Neural crest cell (in vitro differentiated cells): ENCODE measurements at places on chromosomes 5 and 9. TPM values are rescaled to one million over a fixed set of nuclear protein-coding genes. Genes with fewer than 3 reads are reported as not detected.

The EIF4EBP3 gene
- total RNA-seq, result 8.4 and 10.3 TPM in 2 replicates

The CNOT8 gene
- total RNA-seq, result 51.9 and 53.1 TPM in 2 replicates

The PTPN3 gene
- 1.1 and 1.3 TPM in 2 replicates for total RNA-seq

The LRRC70 gene
- total RNA-seq, result 0.19 and 0.34 TPM in 2 replicates

The DBH gene
- 0.59 and 0.75 TPM in 2 replicates for total RNA-seq

The FOXD4L5 gene
- 0.34 and 0.37 TPM in 2 replicates for total RNA-seq

The CNTFR gene
- total RNA-seq, result 112 and 115 TPM in 2 replicates

The BHMT2 gene
- total RNA-seq, result not detected in 2 replicates

The LCN2 gene
- total RNA-seq, result not detected in 2 replicates

The NFIB gene
- total RNA-seq, result 2.9 and 3.7 TPM in 2 replicates

The TLR4 gene
- total RNA-seq, result 1.3 and 2.2 TPM in 2 replicates

The F2RL2 gene
- not detected in 2 replicates for total RNA-seq

- DNase-seq, result no peak
Observed at GRCh38 chr5:143691945-143692290, 120.0 kb upstream of the HMHB1 start.

- DNase-seq, result no peak
Observed at GRCh38 chr9:137488327-137488653, 29.2 kb upstream of the NSMF start.

DNA sequence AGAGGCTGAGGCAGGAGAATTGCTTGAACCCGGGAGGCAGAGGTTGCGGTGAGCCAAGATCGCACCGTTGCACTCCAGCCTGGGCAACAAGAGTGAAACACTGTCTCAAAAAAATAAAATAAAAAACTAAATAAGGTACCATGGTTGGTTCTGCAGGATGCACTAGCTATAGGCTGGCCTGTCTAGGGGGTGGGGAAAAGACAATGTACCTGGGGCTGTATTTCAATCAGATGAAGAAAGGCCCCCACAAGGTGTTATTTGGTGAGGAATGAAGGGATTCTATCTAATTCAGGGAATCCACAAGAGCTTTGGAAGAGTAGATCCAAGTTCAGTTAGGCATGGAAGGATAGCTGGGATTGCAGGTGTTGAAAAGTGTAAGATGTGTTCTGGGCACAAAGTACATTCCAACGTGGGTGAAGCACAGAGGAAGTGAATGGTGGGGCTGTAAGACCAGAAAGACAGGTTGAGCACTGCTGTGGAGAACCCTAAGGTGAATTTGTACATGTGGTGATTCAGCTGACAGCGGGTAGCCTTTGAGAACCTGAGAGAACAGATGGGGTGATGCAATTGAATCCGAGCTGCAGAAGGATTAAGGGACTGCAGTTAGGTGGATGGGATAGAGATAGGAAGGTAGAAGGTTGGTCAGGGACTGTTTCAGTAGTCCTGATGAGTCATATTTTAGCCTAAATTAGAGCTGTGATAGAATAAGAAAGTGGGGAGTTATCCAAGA, 71.8 kb downstream of the CAST start:
- DNase-seq, result no peak

DNA sequence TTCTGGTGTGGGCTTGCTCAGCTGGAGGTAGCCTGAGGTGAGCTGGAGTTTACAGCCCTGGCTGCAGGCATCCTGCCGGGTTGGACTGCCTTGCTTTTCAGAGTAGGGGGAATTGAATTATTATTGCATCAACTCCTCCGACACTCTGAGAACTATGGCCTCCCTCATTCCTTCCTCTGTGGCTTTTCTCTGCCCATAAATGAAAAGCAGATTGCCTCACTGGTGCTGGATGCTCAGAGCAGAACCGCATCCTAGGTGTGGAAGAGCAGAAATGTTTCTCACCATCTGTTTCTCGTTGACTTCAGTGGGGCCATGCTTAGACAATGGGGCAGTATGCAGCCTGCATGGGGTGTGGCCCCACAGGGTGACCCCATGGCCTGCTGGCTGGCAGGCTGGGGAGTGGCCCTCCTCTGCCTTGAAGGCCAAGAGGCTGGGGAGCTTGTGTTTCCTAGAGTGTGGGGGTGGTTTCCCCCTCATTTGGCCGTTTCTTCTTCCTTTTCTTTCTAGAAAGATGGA, 27.3 kb upstream of the TGFBI start:
- DNase-seq, result no peak

DNA sequence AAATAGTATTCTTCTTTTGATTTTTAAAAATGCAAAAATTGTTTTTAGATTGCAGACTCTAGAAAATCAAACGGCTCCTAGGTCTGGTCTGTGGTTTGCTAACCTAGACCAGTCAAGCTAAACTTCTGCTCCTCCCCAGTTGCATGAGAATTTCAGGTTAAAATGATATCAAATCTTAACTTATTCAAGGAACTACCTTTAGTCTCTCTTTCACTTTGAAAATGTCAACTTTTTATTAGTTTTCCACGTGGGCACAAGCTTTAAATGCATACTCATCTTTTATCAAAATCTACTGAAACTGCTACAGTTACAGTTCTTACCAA, 8.8 kb downstream of the CAMK4 start:
- no peak for DNase-seq

DNA sequence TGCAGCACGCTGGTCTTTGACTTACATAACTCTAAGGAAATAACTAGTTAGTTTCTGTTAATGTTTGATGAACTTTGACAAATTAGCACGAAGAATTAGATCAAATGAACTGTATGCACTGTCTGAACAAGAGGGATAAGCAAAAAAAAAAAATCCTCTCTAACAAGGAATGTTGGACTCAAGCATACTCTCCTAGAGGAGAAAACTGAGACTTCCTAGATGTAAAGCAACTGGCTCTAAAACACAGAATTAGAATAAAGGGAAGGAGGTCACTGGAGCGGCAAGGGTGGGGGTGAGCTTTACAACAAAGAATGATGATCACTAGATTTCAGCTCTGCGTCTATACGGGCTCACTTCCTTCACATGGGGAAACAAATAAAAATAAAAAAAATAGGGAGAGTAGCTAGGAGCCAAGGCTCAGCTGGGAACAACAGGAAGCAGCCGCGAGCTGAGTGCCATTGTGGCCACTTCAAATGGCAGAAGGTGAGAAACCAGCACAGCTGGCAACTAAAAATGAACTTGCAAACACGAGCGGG, 48.7 kb upstream of the CEMIP2 start:
- DNase-seq, result no peak

DNA sequence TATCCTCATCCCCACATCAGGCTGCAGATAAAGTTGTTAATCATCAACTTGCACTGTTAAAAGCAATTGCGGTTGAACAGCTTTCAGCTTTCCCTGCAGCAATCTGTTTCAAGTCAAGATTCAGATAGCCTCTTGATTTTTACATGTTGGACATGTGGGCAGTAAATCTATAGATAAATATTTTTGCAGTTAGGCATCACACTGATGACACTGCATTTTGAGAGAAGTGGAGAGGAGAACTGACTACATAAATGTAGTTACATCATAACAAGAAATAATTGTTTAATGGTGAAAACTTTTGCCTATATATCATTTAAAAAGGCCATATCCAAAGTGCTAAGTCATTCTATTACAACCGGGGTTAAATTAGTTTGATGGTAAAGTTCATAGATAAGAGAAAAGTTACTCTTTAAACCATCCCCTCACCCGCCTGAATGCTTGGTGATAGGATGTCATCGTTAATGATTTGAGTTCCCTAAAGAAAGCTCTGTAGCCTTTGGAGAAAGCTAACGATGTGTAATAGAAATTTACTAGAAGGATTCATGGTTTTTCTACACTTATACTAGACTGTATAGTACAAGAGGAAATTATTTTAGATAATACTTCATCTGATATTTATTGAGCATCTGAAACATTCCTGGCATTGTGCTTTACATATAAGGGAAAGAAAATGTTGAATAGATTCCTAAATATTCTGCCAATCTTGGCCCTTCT, 30.8 kb upstream of the ALDH1A1 start:
- no peak for DNase-seq

- DNase-seq, result no peak
Observed at GRCh38 chr5:174295702-174296436, 250.4 kb downstream of the NSG2 start.

DNA sequence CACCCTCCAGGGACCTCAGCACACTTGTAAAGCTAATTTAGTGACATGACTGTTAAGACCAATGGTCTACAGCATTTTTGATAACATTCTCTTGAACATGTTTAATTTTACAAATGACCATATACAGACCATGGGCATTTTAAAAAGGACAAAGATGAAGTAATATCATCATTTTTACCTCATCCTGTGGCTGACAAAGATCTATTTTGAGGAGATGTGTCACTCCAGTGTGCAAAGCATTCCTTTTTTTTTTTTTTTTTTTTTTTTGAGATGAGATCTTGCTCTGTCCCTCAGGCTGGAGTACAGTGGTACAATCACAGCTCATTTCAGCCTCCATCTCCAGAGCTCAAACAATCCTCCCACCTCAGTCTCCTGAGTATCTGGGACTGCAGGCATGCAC, 118.2 kb upstream of the TBC1D2 start:
- DNase-seq, result no peak

GRCh38 chr5:16983972-16984371, 47.9 kb upstream of the MYO10 start:
- no peak for DNase-seq

GRCh38 chr5:40021007-40021406, 596.2 kb upstream of the DAB2 start:
- DNase-seq, result no peak

DNA sequence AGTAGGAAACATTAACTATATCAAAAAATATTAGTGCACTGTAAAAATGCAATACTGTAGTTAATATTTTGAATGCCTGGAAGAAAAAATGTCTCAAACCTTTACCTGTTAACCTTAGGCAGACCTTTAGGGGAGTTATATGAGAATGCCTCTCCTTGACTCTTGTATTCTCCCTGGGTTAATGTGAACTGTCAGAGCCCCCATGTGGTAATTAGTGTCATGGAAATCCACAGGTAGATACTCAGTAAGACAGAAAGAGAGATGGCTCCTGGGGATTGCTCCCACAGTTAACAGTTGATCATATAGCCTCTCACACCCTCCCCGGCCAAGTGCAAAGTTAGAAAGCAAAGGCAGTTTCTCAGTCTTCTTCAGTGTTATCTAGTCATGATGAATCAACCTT, 742.8 kb downstream of the NR2F1-AS1 start:
- DNase-seq, result no peak

GRCh38 chr5:24644761-24645160, at the start of gene CDH10:
Gene CDH10, minus strand, starts transcription at chr5:24644978. Its CDS starts 51,488 bp downstream, at chr5:24593490.
- peak; percentile 62 for DNase-seq

DNA sequence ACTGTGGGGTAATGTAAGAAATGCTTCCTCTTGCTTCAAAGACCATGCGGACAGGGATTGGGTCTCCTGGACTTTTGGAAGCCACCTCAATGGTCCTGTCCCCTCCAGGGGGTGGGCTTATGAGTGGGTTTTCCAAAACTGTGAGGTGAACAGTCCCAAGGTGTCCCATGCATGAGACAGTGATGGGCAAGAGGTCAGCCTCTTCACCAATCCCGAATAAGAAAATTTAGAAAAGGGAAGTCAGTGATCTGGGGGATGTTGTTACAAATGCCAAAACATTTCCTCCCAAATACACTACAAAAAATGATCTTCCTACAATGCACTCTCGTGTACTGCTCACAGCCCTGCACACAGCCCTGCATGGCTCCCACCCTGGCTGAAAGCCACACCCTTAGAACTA, 215.7 kb upstream of the TBC1D2 start:
- no peak for DNase-seq

DNA sequence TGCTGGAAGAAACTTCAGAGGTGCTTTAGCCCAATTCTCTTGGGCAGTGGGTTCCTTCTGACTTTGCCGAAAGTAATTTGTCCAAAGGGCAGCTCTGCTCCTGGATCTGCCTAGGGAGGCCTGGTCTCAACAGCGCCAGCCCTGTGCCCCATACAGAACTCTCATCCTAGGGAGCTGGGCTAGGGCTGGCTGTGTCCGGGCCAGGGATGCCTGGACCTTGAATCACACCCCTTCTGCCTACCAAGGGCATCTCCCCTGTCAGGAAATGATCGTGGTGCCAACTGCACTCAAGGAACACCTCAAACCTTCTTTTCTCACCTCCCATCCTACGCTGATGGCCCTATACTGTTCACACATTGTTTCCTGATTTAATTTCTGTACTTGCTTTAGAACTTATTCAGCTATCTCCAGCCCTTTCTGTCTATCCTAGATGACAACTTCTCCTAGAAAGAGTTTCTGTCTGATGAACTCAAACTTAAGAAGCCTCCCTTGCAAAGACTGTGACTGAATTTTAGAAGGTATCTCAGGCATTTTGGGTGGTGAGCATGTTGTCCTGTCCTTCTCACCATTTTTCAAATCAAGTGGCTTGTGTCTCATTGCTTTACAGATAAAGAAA, 37.4 kb upstream of the NFIB start:
- no peak for DNase-seq

DNA sequence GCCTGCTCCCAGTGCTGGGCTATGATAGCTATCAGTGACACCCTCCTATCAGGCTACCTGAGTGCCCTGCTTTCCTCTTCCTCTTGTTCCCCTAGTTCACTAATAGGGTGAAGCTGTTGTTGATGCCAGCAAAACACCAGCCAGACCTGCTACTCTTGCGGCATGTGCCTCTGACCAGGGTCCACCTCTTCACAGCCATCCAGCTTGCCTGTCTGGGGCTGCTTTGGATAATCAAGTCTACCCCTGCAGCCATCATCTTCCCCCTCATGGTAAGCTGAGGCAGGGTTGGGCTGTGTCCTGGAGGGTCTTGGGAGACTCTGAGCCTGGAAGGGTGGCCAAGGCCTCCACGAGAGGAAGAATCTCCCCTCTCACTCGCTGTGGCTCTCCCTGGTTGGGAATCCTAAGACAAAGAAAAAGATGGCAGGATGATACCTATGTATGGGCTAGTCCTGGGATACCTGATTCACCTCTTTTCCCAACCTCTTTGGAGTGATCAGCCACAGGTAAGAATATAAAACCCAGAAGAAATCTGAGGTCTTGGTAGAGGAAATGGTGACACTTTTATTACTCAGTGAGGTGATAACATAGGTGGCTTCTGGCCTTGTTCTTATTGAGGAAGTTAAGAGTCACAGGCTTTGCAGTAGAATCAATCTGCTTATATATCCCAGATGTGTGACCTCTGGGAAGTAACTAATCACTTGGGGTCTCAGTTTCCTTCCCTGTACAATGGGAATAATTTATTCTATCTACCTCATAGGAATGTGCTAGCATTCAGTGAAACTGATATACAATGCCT, 11.6 kb downstream of the SLC4A9 start:
- no peak for DNase-seq

DNA sequence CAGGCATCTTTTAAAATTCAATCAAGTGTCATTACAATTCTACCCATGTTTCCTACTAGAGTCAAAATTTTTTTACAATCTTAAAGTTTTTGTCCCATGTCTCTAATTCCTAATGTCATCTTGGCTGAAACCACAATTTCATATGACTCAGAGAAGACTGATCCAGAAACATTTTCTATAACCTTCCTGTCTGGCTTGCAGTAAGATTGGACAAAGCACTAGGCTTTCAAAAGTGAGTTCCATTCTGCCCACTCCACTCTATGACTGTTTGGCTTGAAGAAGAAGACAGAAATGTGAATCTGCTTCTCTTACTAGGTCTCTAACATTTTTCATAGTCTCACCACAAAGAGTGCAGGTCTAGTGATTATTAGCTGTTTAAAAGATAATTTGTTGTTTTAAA, 88.8 kb downstream of the NR3C1 start:
- no peak for DNase-seq
